Fibroblast of pulmonary artery (primary cell): ENCODE measurements at places on chromosomes 11 and 22.
A peak's percentile ranks its signal among the peaks of the same experiment; 100 is the strongest.

GRCh38 chr11:94120946-94121345 lies 7.7 kb upstream of the PANX1 start:
- DNase-seq = no peak

DNA sequence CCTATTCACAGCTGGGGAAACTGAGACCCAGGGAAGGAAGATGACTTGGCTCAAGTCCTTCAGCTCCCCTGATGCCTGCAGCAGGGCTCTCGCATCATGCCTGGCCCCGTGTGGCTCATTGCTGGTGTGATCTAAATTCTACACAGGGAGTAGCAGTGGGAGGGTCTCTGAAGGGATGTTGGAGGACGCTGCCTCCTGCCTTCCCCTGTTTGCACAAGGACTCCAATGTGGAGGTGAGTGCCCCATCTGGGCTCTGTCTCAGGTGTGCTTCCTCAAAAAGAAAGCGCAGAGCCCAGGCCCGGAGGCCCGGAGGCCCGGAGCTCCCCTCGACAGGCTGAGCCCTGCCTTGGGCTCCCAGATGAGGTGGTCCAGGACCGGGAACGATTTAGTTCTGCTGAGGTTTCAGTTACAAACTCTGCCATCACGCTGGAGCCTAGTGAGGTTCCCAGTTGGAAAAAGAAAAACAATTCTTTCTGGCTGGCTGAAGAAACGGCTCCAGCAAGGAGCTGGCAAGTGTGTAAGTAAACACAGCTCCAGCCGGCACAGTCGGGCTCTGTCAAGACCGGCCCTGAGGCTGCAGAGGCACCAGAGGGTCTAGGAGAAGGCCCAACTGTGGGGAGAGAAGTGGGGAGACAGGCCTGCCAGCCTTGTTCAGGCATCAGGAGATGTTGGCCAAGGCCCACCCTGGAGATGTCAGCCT lies 49.8 kb downstream of the NAT10 start:
- no peak for DNase-seq

DNA sequence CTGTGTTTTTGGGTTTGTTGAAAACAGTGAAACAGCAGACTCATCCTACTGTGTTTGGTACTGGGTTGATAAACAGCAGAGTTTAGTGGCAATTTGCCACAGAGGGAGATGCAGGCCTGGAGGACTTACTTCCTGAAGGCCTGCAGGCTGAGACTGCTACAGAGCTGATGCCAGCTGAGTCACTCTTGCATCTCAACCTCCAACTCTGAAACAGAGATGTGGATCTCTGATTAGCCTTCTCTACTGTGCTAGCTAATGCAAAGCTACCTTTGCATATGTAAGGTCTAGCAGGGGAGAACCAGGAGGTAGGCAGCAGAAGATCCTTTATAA lies 14.3 kb downstream of the ATP5MG start:
- DNase-seq = peak; percentile 94

GRCh38 chr22:50461536-50461935 lies 13.3 kb downstream of the SBF1 start:
- no peak for DNase-seq

DNA sequence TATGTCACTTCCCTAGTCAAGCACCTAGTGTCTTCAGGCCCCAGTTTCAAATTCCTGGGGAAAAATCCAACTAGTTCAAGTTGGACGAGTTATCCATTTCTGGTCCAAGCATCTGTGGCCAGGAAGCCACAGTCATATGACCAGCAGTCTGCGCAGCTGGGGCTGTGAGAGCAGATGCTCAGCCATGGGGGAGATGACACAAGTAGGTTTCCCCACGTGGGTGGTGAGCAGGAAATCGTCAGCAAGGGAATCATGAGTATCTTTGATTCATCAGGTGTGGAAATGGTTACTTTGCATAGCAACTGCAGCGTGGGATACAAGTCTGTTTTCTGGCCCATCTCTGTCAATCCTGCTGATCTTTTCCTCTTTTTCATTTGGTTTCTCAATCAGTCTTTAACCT lies 185.3 kb downstream of the C11orf91 start:
- DNase-seq = peak; percentile 72
